ENCODE measurements at places on chromosomes 11 and 22. TPM values are rescaled to one million over a fixed set of nuclear protein-coding genes. Genes with fewer than 3 reads are reported as not detected.

CABP4 gene
- 3.3 TPM for total RNA-seq

PTGDR2 gene
- 5.7 TPM for total RNA-seq

LRFN4 gene
- total RNA-seq = 28.3 TPM

DDX6 gene
- 154 TPM for total RNA-seq

PPFIA1 gene
- total RNA-seq = 22.5 TPM

Measured in activated CD4-positive, alpha-beta memory T cell treated with anti-CD3 and anti-CD28 coated beads, Interleukin-2, amount 10 ng/mL, durations not matched to agents 7 days and 5 days (primary cell).